Naive thymus-derived CD4-positive, alpha-beta T cell (primary cell): ENCODE measurements at places on chromosomes 2 and 18.

- no peak for DNase-seq
Observed at GRCh38 chr2:171367692-171368091, 66.1 kb downstream of the METTL8 start.

- no peak for DNase-seq
Observed at GRCh38 chr2:216711348-216711747, 16.0 kb upstream of the IGFBP5 start.

- peak; percentile 28 for DNase-seq
Observed at GRCh38 chr2:199985625-199986207, 30.3 kb downstream of the MAIP1 start.

- no peak for DNase-seq
Observed at GRCh38 chr18:46939337-46939963, 22.0 kb downstream of the KATNAL2 start.

DNA sequence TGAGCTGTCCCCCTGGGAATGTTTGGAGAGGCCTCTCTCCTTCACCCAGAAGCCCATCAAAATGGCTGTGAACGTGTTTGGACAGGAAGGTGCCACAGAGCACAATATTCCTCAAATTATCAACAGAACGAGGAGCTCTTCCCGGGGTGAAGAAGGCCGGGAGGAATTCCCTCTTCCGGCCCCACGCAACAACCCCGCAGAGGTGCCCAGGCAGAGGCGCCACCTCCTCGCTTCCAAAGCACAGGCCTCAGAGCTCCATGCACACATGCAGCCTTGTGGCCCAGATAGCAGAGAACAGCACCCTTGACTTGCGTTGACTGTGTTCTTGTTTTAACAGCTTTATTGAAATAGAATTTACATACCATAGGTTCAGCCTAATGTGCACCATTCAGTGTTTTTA, 152.5 kb upstream of the SALL3 start:
- no peak for DNase-seq

GRCh38 chr2:46303233-46303632, 6.0 kb downstream of the EPAS1 start:
- DNase-seq: no peak

DNA sequence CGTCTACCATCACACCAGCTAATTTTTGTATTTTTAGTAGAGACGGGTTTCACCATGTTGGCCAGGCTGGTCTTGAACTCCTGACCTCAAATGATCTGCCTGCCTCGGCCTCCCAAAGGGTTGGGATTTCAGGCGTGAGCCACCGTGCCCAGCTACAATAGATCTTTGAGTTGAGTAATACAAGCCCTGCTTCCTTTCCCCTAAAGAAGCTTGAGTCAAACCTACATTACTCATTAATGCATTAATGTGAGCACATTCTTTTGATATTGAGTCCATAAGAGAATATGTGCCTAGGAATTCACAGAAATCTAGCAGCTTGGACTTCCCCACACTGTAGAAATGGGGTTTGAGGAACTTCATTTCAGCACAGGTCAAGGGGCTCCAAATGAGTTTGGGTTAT, 39.6 kb downstream of the PSMG2 start:
- no peak for DNase-seq

- no peak for DNase-seq
Observed at GRCh38 chr2:100919316-100919715, 82.8 kb upstream of the RPL31 start.

DNA sequence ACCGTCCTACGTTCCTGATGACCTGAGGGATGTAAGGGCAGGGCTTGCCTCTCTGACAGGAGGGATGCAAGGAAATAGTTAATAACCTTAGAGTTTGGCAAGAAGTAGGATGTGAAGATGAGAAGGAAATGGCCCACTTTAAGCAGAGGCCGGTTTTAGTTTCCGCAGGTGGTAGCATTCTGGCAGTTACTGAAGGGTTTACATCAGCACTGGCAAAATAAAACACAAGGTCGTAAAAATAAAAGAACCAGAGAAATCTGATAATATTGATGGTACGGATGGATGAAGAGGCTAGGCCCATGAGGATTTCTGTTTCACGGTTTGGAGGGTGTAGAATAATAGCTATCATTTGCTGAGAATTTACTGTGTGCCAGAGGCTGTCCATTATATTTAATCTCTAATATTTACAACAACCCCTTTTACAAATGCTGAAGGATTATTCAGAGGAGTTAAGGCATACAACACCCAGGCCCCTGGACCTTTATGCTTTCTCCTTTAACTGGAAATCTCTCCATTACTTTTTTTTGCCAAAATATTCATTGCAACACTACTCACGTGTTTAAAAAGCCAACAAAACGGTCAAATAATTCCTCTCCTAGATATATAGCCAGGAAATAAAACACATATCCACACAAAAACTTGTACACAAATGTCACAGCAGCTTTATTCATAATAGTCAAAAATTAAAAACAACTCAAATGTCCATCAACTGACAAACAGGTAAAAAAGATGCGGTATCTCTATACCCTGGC, 28.5 kb downstream of the DAPL1 start:
- no peak for DNase-seq

GRCh38 chr2:96203130-96204028, 5.2 kb downstream of the STARD7 start:
- no peak for DNase-seq

GRCh38 chr2:102424754-102425153, 1.8 kb downstream of the IL18RAP start:
- no peak for DNase-seq

- DNase-seq: no peak
Observed at GRCh38 chr2:31097962-31098613, 40.2 kb downstream of the GALNT14 start.

GRCh38 chr2:26290001-26290400, 45.3 kb downstream of the HADHB start:
- DNase-seq: no peak
